Stimulated activated CD4-positive, alpha-beta T cell treated with anti-CD3 and anti-CD28 coated beads, Interleukin-12 subunit alpha, Interleukin-12 subunit beta, amount 100 ng/mL, for 48 hours (primary cell): ENCODE measurements at places on chromosomes 5 and 9.

- no peak for DNase-seq
Measured at GRCh38 chr5:33738097-33738496, 153.7 kb downstream of the ADAMTS12 start.

DNA sequence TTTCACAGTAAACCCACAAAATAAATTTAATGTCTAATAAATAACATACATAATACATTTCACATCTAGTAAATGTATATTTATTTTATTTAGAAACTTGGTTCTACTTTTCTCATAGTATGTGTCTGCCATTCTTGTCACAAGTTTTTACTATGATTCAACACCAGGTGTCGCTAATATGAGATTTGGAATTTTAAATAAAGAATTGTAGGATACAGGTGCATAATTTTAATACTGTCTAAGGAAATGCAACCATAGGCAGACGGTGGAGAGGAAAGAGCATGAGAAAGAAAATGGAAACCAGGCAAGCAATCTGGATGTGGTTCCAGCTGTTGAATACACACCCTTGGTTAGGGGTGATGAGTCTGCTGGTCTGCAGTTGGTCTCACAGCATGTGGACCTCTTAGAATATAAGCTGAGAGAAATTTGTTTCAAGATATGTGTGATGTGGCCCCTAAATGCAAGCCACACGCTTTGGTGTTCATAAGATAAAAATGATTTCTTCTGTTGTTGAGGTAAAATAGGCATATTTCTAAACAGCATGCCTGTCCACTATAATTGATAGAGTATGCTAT is 114.7 kb upstream of the TXNDC8 start:
- no peak for DNase-seq

GRCh38 chr5:40672425-40672824 is 7.3 kb upstream of the PTGER4 start:
- DNase-seq, result no peak

GRCh38 chr9:88005240-88005639 is 30.9 kb upstream of the CDK20 start:
- no peak for DNase-seq

- no peak for DNase-seq
Measured at GRCh38 chr9:34550016-34550680, 27.4 kb upstream of the ENHO start.

GRCh38 chr5:113204525-113205161 is 228.0 kb downstream of the DCP2 start:
- DNase-seq, result no peak

- no peak for DNase-seq
Measured at GRCh38 chr5:27290172-27290571, 251.8 kb upstream of the CDH9 start.

DNA sequence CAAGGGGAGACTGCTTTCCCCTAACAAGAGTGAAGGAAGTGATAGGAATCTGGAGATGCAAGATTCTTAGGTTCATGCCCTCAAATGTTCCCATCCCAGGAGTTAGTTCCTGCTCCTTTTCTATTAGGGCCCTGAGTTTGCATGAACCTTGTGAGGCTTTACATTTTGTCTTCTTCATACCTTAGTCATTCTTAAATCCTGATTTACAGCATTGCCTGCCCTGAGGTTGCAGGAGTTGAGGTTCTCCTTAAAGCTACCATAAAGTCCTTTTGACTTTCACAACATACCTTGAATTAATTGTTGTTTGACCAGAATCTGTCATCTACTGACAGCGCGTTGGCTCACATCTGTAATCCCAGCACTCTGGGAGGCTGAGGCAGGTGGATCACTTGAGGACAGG is 151.5 kb upstream of the ABCA1 start:
- DNase-seq, result no peak
